ENCODE measurements at places on chromosomes 5 and 9.

DNA sequence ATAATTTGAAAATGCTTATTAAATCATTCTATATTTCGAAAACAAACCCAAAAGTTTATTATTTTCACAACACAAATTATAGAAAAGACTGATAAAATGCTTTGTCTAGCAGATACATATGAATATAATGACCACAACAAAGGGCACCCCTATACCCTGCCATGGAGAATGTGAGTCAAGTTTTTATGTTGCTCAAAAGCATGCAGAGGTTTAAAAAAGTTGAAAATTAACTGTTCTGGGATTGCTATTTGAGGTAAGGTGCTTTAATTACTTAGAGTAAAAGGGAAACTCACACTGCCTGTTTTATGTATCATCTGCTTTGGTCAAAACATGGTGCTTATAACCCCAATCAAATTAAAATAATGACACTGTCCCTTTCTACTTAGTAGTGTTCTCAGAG lies 41.0 kb downstream of the MLANA start:
- DNase-seq, result no peak

DNA sequence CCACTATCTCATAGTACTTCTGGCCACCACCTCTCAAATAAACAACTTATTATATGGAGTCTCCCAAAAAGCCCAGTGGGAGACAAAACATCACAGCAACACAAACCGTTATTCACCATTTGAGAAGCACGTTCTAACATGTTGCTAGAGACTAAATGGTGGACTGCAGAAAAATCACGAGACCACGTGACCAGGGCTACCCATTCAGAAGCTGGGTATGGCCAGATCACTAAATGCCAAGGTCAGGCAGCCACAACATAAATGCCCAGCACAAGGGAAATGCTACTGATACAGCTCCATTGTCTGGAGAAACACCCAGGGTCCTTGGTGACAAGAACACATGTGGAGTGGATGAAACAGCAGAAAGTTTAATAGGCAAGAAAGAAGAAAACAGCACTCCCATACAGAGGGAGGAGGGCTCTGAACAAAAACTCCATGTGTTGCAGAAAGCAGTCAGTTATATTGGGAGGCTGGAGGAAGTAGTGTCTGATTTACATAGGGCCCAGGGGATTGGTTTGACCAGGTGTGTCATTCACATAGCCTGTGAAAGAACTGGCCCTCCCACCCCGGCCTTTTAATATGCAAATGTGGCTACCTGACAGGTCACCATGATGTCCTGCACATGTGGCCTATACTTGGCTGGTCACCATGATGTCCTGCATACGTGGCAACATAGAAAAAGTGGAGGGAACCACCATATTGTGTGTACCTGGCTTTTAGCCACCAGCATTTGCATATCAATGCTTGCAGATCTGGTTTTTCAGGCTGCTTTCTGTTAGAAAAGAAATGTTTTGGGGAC lies 97.2 kb downstream of the TRIM36 start:
- no peak for DNase-seq

DNA sequence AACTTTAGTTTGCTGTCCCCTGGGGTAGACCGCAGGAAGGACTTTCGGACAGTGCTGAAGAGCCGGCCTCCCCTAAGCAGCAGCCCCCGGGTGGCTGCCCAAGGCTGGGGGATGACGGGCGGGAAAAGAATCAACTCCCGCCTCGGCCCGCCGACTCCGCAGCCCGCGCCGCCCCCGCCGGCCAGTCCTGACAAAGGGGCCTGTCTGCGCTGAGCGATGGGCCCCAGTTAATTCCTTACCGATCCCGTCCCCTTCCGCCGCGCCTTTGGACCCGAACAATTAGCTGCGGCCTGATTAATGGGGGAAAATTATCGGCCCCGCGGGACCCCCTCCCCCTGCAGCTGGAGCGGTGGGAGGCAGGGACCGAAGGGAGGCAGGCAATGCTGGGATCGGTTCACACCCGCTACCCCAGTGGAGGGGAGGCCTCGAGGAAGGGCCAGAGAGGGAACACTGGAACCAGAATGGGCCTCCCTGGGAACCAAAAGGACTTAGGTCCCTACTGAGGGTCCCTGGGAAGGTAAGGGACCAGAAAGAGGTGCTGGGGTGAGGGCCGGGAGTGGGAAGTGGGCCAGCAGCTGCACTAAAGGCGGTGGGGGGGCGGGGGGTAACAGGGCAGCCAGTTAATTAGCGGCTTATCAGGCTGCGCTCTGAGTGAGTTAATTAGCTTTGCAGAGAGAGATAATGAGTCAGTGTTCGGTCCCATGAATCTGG lies 4.2 kb downstream of the ARID3C start:
- DNase-seq, result no peak

DNA sequence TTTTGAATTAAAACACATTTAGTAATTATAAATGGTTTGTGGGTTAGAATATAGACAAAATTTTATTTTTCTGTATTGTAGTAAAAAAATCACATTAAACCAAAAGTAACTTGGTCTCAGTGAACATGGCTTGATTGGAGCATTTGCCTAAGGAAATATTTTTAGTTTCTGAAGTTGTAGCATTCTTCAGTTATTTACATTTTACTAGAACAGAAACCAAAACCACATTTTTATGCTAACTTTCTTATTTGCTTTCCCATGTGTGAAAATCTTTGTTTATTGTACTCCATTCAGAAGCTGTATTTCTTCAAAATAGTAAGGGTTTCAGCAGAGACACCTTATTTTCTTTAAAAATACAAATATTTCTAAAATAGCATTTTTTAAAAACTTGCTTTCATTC lies 129.9 kb downstream of the SGCD start:
- no peak for DNase-seq

- DNase-seq, result no peak
Measured at GRCh38 chr9:137158625-137159024, 11.2 kb downstream of the LRRC26 start.

GRCh38 chr9:111030492-111030891 lies 7.8 kb downstream of the LPAR1 start:
- no peak for DNase-seq

DNA sequence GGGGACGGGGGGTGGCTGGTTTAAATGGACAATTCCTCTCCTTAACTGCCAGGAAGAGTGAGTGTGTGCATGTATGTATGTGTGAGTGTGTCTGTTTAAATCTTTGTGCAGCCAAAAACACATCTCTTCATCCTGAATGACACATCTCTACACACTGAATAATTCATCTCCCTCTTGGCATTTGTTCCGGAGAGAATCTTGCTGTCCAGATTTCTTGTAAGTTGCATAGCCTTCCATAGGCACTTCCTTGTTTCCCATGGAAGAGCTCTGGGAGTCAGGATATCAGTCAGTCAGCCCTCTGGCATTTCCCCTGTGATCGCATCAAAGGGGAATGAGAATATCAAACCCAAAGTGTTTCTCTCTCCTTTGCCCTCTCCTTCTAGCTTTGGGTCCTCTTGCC lies 74.7 kb downstream of the WWC1 start:
- no peak for DNase-seq

GRCh38 chr5:43274435-43275114 lies 38.6 kb downstream of the HMGCS1 start:
- DNase-seq, result no peak

- no peak for DNase-seq
Measured at GRCh38 chr5:79853676-79854418, 137.2 kb downstream of the MTX3 start.

DNA sequence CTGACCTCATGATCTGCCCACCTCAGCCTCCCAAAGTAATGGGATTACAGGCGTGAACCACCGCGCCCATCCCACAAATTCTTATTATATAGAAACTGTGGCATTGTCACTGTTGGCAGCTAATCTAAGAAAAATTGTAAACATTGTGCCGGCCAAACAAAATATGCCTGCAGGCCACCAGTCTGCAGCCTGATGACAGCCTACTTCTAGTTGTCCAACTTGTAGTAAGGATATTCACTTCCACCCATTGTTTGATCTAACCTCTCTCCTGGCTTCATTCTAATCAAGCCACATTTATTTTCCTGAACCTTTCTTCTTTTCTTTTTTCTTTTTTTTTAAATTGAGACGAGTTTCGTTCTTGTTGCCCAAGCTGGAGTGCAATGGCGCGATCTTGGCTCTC lies 13.7 kb upstream of the TMED9 start:
- DNase-seq, result no peak

- DNase-seq, result no peak
Measured at GRCh38 chr5:14250084-14250695, 107.0 kb downstream of the TRIO start.

GRCh38 chr5:74851684-74852353 lies 14.4 kb downstream of the FAM169A start:
- no peak for DNase-seq

All from stimulated activated naive B cell treated with anti-CD40 and anti-IgM and Interleukin-4, amounts not matched to agents 10 μg/mL and 1 μg/mL and 100 μg/mL, for 72 hours (primary cell).